NCI-H510A (cell line): ENCODE measurements at places on chromosomes 16 and 17.

- no peak for DNase-seq
These were observed 32.8 kb downstream of the FBXO31 start for GRCh38 chr16:87350681-87351319.

DNA sequence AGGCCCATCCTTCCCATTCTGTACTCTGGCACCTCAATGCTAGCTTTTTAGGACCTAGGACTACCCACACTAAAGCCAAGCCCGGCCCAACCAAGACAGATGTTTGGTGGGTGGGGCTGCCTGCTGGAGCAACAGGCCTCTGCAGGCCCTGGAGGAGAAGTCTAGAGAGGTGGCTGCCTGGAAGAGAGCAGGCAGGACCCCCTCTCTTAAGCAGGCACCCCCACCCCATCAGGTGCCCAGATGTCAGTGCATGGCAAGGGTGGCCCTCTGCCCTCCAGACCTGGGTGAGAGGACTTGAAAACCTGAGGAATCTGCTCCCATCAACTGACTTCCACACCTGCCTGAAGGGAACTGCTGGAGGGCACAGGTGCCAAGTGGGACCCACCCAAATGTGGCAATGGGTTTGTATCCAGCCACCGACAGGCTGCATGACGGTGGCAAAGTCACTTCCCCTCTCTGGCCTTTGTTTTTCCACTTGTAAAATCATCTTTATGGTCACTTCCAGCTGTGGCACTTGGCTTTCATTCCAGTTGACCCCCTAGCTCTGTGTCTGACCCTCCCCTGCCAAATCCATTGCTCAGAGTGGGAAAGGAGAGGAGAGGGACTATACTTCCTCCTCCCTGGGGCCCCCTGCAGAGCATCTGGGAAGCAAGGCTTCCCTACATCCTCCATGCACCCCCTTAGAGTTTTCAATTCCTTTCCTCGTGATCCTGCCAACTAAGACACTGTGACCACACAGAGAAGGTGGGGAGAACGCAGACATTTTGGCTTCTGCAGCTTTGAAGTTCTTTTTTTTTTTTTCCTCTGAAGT is 1.7 kb upstream of the STAT5A start:
- DNase-seq, result no peak

GRCh38 chr17:15398736-15399331 is 57.4 kb upstream of the TEKT3 start:
- no peak for DNase-seq

DNA sequence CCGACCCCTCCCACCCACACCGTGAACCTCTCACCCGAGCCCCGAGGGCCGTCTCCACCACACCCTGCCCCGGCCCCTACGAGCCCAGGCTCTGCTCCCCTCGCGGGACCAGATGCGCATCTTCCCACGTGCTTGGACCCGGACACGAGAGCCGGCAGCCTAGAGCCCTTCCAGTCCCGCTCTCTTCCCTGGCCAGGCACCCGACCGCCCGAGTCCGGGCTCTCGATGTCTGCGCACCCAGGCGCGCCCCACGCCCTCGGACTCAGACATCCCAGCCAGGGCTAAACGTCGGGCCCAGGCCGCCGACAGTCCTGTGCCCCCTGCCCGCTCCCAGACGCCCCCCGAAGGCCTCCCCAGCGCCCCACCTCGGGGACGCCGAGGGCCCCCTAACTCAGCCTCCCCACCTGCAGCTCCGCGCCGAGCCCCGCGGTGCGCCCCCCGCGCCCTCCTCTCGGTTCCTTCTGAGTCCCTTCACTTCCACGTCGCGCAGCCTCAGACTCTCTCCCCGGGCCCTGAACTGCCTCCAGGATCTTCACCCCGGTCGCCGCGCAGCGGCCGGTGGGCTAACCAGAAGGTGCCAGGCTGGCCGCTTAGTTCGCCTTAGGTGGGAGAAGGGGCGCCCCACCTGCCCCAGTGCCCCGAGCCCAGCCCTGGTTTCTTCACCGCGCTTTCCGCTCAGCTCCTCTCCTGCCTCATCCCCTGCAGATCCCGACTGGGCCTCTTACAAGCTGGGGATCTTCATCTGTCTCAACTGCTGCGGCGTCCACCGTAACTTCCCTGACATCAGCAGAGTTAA is 688 bp downstream of the ADAP2 start:
- no peak for DNase-seq

GRCh38 chr17:2331303-2331702 is 5.0 kb downstream of the TSR1 start:
- no peak for DNase-seq

GRCh38 chr16:58021661-58022551 is 3.6 kb upstream of the MMP15 start:
- DNase-seq, result no peak

DNA sequence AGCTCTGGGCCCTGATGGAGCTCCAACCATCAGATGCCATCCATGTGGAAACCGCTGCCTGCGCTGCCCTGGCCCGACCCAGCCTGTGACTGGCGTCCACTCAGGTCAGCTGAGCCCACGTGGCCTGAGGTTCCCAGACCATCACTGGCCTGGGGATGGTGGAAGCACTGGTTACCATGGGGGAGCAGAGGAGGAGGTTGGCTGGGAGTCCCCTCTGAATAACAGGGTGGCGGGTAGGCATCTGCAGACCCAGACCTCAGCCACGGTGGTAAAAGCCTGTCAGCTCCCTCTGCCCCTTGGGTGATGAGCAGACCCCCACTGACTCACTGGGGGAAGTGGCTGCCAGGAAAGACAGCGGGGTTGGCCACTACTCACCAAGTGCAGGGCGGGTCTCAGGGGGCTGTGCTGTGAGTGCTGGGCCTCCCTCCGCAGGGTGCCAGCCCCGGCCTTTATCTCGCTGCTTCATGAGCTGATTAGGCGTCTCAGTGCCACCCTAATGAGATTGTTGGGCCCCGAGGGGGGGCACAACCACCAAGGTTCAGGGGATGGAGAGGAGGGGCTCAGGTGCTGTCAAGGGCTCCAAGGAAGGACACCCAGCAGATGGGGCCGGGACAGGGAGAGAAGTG is at the start of gene PDE6G:
TSS of gene PDE6G (minus strand) at position 425 of the 626 bp plus-strand sequence. CDS start 3,237 bp downstream, outside the sequence.
- DNase-seq, result no peak

- DNase-seq, result no peak
These were observed 70.2 kb upstream of the NETO2 start for GRCh38 chr16:47213761-47214440.

DNA sequence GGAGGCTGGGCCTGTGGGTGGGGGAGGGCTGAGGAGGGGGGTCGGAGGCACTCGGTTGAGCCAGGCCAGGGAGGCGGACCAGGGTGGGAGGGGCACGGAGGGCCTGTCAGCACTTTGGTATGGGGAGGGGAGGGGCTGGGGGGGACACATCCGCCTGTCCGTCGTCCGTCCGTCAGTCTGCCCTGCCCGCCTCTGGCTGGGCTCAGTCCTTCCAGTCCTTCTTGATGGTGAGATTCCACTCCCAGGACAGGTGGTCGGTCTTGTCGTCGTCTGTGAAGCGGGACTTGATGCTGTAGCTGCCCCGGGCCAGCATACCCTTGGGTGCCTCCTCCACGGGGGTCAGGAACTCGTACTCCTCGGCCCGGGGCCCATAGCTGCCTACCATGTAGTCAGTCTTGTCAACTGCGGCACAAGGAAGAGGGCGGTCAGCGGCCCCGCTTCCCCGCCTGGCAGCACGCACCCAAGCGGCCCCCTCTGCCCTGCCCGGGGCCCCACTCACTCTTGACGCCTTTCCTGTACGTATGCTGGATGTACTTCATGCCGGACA is 2.4 kb downstream of the ARHGDIA start:
- DNase-seq, result peak; percentile 32

DNA sequence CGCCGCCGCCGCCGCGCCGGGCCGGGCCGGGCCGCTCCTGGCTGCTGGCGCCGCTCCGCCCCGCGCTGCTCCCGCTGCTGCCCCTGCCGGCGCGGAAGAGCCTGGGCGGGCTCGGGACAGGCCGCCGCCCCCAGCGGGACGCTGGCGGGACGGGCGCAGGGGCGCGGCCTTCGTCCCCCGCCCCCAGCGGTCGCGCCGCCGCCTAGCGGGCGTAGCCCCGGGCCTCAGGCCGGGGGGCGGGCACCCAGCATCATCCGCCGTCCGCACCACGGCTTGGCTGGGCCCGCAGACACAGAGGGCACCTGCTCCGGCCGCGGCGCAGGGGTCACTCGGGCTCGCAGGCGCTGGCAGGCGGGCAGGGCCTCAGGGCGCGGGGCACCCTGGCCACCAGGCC is at the start of gene AMFR:
TSS of gene AMFR (minus strand) at position 107 of the 394 bp plus-strand sequence. CDS start 218 bp downstream, outside the sequence.
- peak; percentile 50 for DNase-seq

DNA sequence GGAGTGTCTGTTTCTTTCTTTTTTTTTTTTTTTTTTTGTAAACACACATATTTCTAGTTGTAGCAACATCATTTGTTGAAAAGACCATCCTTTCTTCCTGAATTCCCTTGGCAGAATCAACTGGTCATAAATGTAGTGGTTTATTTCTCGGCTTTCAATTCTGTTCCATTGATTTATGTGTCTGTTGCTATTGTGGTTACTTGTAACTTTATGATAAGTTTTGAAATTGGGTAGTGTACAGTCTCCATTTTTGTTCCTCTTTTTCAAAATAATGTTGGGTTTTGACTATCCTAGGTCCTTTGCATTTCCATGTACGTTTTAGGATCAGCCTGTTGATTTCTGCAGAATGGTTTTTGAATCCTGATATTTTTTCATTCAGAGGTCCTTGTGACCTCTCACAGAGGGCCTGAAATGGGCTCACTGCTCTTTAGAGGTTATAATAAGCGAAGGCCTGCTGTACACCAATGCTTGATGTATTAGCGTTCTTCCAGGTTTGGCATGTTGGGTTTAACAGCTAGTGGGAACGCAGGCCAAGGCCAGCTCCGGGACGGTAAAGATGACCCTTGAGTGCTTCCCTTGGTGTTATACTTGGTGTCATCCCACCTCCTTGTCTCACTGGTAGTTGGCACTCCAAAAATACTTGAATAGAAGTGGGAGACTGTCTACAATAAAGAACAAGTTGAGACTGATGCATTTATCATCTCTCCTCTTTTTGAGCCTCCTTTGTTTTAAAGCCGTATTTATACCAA is 43.8 kb downstream of the ZNRF1 start:
- DNase-seq, result no peak

DNA sequence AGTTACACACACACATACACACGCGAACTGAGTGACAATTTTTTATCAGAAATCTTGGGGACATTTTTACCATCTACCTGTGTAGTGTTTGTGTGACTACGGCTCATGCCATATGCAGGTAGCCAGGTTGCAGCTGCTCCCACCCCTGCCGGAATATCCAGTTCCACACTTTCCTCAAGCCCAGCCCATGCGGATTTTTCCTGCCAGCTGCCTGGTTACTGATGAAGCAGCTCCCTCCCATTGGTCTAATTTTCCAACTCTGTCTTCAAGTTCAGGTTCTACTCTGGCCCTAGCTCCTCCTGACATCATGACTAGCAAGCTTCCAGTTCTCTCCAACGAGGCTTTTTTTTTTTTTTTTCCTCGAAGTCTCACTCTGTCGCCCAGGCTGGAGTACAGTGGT is 4.8 kb downstream of the GSG1L2 start:
- DNase-seq, result no peak

DNA sequence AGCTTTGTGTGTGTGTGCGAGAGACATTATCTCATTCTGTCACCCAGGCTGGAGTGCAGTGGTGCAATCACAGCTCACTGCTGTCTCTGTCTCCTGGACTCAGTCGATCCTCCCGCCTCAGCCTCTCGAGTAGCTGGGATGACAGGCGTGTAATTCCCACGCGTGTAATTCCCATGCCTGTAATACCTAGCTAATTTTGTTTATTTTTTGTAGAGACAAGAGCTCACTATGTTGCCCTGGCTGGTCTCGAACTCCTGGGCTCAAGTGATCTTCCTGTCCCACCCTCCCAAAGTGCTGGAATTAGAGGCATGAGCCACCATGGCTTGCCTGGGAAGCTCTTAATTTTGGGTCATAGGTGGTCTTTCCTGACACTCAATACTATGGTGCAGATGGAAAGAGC is 205.3 kb upstream of the TNRC6C start:
- no peak for DNase-seq
